ENCODE measurements at places on chromosomes 1 and 21. TPM values are rescaled to one million over a fixed set of nuclear protein-coding genes. Genes with fewer than 3 reads are reported as not detected.

DNA sequence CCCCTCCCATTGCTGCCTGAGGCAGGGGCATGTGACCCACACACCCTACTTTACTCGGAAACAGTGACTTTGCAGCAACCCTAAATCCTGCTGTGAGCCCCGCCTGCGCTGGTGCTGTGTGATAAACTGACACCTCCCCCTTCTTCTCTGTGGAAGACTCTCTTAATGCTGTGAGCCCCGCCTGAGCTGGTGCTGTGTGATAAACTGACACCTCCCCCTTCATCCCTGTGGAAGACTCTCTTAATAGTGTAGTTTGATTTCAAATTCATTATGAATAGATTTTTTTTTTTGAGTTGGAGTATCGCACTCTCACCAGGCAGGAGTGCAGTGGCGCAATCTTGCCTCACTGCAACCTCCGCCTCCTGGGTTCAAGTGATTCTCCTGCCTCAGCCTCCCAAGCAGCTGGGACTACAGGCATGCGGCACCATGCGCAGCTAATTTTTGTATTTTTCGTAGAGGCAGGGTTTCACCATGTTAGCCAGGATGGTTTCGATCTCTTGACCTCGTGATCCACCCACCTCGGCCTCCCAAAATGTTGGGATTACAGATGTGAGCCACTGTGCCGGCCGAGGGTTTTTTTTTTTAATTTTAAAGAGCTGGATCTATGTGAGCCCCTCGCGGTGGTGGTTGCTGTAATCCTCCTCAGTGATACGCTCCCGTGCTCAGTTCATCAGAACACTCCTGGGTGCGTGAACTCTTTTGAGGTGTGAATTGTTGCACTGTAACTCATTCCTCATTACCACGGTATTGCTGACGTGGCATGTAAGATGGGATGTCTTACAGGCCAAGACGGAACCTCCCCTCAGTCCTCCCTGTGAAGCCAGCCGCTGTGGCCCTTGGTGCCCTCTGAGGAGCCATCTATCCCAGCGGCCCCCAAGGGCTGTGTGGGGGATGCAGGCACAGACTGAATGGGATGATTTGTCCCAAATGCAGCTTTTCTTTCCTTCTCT is 60.3 kb downstream of the GALNT2 start:
- peak; percentile 48 for DNase-seq

DNA sequence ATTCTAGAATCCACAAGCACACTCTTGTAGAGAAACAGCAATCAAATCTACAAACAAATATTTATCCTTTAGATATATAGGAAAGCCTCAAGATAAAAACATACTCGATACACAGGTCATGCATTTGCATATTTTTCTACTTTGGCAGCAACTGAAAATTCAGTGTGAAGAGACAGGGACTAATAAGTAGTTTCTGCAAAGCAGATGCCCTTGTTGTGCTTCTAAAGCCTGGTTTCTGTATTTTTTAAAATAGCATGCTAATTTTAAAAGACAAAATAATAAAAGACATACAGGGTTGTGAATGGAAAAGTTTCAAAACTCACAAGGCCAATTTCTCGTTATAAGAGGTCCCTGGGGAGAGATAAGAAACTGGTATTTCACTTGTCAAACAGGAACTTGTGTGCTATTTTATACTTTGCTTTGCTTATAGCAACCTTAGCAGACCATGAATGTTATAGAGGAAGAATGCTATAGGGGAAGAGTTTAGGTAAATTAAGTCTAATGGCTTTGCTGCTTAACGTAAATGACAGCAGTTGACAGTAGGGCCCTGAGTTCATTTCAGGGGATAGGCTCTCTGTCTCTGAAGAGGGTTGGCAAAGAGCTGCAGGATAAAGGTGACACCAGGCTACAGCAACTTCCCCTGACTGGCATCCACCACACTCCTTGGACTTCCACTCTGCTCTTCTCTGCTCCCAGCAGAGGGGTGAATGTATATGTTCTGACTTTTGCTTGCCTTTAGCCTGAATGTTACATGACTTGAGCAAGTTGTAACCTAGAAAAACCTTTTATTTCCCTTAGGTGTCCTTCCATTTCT is 9.4 kb upstream of the RGS13 start:
- DNase-seq, result peak; percentile 31

DNA sequence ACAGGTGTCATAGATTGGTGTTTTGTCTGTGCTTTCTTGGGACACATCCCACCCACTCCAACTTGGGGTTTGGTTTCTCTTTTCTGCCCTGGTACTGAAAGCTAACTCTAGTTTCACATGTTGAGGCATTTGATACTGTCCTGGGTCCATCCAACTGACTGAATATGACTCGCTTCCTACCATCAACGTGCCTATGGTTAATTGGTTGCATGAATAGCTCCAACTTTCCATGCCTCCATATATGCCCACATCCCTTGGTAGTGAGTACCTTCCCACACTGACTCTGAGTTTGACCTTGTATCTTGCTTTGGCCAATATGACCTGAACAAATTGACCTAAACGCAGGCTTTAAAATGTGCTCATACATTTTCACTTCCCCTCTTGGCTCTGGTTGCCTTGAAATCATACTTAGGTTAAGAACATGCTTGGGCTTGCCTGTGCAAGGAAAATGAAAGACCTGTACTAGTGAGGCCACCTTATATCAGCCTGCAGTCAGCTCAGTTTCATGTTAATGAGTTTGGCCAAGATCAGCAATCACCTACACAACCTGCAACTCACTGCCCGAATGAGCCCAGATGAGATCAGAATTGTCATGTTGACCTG is 81.0 kb upstream of the KCNK2 start:
- no peak for DNase-seq

DNA sequence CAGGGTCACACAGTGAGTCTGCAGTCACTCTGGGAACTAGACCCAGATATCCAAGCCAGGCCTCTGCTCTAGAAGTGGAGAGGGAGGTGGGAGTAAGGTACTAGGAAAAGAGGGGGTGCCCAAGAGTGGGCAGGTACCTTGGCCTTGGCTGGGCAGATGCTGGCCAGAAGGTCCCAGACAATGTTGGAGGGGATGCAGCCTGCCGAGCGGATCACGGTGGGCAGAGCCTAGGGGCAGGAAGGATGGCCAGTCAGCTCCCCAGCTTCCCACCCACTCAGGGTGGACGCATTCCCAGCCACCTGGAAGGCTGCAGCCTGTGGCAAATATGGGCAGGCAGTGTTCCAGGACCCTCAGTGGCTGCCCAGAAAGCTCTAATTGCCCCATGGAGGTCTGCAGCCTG is 23.3 kb downstream of the SPOCD1 start:
- DNase-seq, result no peak

GRCh38 chr1:174535207-174535606 is 87.4 kb downstream of the GPR52 start:
- DNase-seq, result no peak

DNA sequence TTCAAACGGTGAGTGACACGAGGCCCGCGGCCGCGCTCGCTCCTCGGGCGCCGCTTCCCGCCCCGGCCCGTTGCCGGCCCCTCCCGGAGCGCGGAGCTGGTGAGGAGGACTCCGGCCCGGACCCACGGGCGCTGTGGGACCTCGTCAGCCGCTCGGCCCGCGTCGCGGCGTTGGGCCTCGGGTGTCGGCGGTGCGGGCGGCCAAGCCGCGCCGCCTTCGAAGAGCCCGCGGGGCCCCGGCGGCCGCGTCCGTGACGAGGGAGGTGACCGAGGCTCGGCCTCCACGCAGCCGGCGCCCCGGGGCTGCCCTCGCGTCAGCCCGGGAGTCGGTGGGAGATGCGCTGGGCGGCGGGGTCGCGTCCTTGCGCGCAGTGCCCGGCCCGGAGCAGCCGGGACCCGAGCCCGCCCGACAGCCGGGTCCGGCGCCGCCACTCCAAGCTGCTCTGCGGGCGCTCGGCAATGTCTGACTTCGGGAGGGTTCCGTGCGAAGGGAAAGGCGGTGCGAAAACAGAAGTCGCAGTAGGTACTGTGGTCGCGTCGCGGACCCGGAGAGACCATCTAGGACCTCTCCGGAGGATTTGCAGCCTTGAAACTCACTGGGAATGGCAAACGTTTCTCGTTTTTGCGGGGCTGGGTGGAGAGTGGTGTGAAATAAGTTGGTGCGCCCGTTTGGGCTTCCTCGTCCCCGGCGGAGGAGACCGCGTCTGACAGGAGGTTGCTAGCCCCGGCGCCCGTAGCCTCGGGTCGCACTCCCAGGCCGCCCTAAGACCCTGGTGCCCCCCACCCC is 829 bp downstream of the SPEN start:
- peak; percentile 63 for DNase-seq

DNA sequence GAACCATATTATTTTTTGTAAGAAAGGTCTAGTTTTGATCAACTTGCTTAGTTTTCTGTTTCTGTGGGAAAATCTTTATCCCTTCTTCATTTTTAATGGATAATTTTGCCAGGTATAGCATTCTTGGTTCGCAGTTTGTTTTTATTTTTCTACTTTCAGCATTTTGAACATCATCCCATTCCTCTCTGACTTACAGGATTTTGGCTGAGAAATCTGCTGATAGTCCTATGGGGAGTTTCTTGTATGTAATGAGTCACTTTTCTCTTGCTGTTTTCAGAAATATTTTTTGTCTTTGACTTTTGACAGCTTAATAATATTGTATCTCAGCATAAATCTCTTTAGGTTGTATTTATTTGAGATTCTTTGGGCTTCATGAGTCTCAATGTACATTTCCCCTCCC is 389.1 kb downstream of the PBX1 start:
- no peak for DNase-seq

GRCh38 chr1:111101854-111102642 is 37.8 kb downstream of the DRAM2 start:
- DNase-seq, result no peak

GRCh38 chr1:233625510-233625981 is 11.6 kb downstream of the KCNK1 start:
- DNase-seq, result no peak

- no peak for DNase-seq
Observed at GRCh38 chr1:40692429-40692895, 958 bp downstream of the NFYC start.

DNA sequence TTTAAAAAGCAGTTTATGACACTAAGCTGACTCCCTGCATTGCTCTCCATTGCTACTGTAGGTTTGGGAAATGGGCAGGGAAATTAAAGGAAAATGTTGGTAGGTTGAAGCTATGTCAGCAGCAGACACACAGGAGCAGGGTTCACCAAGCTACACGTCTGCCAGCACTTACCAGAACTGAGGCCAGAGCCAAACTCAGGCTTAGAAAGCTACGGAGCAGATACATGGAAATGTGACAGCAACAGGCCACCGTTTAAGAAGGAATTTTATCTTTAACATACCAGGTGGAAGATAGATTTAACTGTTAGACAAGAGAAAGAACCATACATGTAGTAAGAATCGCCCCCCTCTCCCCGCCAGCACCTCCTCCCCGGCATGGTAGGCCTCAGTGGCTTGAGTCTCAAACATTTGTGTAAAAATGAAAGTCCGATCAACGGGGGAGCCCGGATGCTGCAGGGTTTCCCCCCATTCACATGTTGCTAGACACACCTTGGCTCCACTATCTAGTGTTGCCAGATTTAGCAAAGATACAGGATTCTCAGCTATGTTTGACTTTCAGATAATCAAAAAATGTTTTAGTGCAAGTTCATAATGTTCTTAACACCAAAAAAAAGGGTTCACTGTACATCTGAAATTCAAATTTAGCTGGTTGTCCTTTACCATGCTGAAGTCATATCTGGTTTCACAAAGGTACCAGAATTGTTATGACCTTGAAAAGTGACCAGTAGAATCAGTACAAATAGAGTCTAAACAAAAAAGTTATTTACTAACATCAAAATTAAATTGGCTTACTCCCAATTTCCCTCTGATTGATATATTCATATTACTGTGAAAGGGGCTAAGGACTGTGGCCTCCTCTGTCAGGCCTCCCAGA is 6.7 kb downstream of the OR2T11 start:
- no peak for DNase-seq

- no peak for DNase-seq
Observed at GRCh38 chr1:230049731-230050130, 17.3 kb upstream of the GALNT2 start.

DNA sequence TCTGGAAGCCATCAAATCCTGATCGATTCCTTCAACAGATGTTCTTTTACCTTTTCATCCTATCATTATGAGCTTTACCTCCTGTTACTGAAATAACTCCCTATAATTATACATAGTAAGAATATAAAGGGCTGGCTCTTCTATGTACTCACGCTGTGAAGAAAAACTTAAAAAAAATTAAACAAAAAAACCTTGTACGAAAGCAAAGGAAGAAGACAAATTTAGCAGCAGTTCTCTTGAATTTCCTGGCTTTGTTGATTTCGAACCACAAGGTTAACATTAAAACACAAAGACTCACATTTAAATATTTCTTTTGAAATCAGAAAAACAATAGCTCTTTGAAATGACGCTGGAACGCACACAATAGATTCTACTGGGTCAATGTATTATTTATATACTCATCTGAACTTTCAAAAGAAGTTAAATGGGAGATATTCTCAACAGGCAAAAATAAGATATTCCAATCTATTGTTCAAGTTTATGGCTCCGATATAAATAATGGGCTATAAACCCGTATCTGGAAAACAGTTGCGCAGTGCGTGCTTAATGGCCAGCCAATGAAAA is 13.6 kb upstream of the SPEN start:
- DNase-seq, result no peak

DNA sequence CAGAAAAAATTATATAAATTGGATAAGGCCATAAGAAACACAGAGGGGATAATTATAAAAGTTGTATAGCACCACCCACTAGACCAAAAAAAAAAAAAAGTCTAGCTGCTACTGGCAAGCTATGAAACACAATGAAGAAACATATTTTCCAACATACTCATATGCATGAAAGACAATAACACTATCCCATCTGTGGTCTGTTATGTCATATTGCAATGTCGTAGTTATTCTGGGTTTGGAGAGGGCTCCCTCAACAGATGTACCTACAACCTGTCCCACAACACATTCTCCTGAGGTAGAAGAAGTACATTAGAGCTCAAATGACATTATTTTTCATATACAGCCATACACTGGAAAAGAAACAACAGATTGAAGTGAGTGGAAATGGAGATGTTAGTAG is 517.6 kb upstream of the ADGRL4 start:
- DNase-seq, result no peak

DNA sequence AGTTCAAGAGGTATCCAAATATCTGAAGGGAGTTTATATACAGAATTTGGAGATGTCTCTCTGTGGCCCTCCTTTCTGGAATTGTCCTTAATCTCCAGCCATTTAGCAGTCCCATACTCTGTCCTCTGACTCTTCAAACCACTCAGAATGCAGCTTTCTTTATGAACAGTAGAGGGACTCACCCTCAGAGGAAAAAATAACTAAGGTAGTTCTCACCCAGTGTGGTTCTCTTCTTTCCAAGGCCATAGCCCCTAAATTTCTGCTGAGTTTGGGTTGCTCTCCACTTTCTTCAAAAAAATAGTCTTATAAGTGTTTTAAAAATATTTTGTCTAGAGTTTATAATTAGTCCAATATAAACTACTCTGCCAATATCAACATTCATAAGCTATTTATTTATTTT is 369.7 kb downstream of the MATN1 start:
- DNase-seq, result no peak

- no peak for DNase-seq
Observed at GRCh38 chr1:110227774-110228173, 17.7 kb downstream of the KCNC4 start.

Gene MYOG
- not detected for total RNA-seq

Gene FAM151A
- 2.1 TPM for total RNA-seq

Gene SPRR5
- not detected for total RNA-seq

Gene APCS
- total RNA-seq, result 0.32 TPM

Gene SLC45A3
- 6.9 TPM for total RNA-seq

Gene MEX3A
- 0.16 TPM for total RNA-seq
